ENCODE measurements at places on chromosomes 2 and 18.

DNA sequence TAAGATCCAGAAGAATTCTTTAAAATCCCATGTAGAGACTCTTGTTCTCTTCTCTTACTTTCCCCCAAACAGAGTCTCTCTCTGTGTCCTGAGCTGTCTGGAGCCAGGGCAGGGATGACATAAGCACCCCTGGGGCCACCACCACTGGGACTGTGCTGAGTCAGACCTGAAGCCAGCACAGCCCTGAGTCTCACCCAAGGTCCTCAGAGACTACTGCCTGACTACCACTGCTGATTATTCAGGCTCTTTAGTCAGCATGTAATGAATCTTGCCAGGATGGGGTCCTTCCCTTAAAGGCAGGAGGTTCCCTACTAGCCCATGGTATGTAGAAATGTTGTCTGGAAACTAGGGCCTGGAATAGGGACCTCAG lies 34.9 kb upstream of the DYNC1I2 start:
- DNase-seq = no peak

DNA sequence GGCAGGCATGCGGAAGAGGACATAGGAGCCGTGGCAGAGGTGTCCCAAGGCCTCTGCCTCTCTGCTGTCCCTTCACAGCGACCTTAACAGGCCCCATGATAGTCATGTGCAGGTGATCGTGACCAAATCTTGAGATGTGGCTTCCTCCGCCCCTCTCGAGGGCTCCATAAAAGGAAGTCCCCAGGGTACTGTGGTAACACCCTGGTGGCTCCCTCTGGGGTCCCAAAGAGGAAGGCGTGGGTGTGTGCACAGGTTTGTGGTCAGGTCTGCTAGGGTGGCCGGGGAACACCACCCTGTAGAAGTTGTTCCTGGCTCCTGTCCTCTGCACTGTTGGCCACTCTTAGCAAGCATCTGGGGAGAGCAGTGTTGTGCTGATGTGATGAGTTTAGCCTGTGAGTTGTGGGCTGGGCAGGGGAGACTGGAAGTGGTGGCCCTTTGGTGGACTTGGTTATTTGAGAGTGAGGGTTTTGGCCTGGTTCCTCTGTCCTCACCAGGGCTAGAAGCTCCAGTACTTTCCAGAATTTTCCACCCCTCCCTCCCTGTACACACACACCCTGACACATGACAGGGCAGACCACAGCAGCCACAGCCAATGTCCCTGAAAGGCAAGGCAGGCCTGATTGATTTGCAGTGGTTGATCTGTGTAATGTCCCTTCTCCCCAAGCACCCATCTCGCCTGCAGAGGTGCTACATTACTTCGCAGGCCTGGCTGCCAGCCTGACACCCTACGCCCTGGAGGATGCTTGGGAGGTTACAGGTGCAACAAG lies 68.9 kb upstream of the BOD1L2 start:
- DNase-seq = no peak

GRCh38 chr2:18237298-18237697 lies 323.2 kb downstream of the RDH14 start:
- no peak for DNase-seq

- DNase-seq = no peak
These were observed 52.3 kb downstream of the THOC1 start for GRCh38 chr18:215448-216010.

- DNase-seq = no peak
These were observed 600.1 kb downstream of the ARHGAP15 start for GRCh38 chr2:143729296-143729814.

- DNase-seq = peak; percentile 71
These were observed 26.4 kb downstream of the SLC66A2 start for GRCh38 chr18:79924814-79925731.

DNA sequence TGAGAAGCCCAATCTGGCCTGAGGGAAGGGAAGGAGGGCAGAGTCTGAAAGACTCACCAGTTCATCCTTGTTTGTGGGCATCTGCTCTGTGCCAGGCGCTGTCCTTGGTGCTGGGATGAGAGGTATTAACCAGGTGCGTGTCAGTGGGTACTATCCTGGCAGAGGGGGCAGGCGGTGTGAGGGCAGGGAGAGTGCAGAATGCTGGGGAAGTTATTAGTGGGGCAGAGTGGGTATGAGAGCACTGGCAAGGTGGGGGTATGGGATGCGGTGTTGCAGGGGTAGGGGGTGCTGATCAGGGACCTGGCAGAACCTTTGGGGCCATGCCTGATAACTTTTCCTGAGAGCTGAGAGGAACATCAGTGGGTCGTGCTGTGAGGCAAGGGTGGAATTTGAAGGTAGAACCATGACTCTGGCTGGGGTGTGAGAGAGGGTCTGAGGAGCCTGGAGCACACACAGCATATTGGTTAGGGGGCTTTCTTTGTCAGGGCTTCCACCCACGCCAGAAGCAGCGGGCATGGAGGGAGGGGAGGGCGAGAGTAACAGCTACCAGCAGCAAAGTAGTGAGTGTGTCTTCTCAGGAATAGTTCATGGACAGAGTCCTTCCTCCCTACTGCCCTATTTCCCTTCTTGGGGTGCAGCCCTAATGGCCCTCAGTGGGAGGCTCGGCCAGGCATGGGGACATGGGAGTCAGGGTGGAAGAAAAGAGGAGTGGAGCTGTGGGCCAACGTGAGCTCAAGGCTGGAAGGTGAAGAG lies 290.7 kb downstream of the CYP26B1 start:
- no peak for DNase-seq

GRCh38 chr2:219539926-219540678 lies 3.5 kb downstream of the CHPF start:
- DNase-seq = no peak

GRCh38 chr18:24632158-24632988 lies 171.9 kb downstream of the HRH4 start:
- peak; percentile 80 for DNase-seq

DNA sequence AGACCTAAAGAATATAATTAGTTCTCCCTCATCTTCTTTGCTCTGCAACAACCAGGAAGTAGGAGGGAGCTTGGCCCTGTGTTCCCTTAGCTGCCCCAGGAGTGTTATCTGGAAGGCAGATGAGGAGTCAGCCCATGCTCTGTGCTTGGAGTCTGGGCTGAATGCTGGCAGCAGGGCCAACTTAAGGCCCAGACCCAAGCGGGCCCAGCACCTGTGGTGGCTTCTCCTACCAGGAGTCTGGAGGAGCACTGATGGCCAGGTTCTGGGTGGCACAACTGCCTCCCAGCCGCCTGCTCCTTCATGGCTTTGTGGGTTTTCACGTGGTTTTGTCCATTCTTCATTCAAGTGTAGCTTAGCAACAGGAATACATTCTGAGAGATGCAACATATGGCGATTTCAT lies 1910.7 kb upstream of the LRRTM1 start:
- no peak for DNase-seq

DNA sequence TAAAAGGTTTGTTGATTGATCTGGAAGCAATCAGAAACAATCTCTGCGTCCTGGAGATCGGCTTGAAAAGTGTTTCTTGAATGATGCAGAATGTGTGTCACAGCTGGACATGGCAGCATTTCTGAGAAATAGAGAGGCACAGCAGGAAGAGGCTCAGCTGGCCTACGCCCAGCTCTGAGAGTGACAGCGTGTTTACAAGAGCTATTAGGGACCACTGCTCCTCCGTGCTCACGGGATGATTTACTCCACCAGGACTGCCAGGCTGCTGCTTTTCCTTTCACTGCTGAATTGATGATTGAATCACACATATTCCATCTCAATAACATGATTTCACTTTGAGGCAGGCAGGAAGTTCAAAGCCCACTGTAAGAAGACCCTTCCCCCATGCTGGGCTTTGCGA lies 62.8 kb downstream of the GALNT14 start:
- no peak for DNase-seq

GRCh38 chr2:11457935-11458334 lies 8.0 kb downstream of the E2F6 start:
- DNase-seq = no peak

DNA sequence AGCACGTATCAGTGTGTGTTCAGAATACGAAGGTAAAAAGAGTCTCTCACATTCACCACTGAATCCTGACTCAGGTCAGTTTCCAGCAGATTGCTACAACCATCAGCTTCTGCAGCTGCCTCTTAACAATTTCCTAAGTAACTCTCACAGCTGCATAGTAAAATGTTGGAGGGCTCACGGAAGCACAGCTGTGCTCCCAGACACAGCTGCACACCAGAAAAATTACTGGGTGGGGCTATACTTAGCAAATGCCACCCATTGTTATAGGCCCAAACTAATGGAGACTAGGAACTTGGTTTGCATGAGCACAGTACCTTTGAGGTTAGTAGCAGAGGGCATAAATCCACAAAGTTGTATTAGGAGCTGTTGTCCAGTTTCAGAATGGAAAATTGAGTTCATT lies 153.9 kb upstream of the ERBB4 start:
- DNase-seq = no peak

GRCh38 chr18:34039611-34040010 lies 185.1 kb downstream of the NOL4 start:
- DNase-seq = no peak

GRCh38 chr2:211867845-211868451 lies 670.7 kb downstream of the ERBB4 start:
- no peak for DNase-seq

- DNase-seq = no peak
These were observed 183.4 kb upstream of the RASGRP3 start for GRCh38 chr2:33292981-33293595.

DNA sequence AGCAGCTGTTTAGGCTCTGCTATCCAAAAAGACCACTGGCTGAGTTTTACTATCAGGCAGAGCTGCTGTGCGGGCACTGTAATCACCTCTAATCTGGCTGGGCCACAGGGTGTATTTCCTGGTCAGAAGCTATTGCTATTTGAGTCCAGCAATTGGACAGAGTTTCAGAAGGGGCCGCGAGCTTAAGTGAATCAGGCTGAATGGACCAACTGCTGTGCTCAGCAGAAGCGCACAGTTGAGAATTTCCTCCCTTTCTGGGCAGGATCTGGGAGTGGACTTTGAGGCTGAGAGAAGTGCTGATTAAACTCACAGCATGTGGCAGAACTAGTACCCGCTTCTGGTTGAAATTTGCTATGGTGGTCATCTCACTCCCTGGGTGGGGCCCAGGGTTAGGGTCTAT lies 251.8 kb downstream of the INSIG2 start:
- DNase-seq = no peak

DNA sequence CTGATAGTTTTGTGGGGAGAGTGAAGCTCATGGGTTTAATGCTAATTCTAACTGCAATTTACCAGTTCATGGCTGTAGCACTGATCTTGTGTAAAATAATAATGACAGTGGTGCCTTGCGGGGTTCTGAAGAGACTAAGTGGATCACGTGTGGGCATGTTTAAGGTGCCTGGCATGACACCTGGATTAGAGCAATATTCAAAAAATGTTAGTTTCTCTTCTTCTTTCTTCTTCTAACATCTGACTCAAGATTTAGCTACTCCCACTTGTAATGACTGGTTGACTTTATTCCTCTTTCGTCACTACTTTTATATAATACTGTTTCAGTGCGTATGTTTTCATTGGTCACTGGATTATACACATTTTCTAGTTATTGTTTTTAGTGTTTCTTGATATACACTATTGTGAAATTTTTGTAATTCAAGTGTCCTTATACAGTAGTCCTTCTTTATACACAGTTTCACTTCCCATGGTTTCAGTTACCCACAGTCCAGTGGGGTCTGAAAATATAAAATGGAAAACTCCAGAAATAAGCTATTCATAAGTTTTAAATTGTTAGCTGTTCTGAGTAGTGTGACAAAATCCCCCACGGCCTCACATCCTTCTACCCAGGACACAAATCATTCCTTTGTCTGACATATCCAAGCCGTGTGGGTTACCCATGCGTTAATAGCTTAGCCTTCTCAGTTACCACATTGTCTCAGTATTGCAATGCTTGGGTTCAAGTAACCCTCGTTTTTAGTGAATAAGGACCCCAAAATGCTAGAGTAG lies 662.2 kb upstream of the CNTNAP5 start:
- DNase-seq = no peak

DNA sequence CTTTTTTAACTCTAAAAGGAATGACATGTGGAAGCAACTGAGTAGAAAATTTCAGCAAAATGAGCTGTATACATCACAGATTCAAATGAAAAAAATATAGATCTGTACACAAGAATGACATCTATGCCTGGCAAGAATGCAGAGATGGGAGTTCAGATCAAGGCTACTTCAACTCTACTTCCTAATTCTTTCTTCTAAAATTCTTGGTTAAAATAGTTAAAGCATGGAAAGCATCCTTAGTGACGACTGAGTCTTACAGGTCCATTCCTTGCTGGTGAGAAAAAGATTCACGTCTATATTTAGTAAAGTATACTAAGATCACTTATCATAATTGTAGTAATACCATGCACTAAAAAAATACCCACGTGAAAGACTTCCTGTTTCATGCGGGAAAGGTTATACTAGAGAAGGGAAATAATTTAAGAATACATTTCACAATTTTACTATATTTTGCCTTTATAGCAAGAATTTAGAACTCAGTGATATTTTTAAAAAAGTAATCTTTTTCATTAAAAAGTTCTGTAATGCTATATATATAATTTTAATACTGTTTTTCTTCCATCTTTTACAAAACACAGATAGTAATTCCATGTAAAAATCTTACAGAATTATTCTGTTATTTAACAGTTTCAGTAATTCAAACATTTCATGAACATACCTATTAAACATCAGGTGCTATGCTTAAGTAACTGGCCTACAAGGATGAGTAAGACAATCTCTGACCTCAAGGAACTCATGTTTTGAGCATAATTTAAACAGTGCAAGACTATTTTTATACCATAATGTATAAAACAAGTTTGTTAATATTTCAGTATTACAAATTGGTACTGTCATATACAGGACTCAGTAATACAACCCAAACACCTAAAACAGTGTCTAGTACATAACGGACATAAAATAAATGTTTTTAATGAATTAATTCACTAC lies 159.6 kb downstream of the BAZ2B start:
- DNase-seq = no peak

- no peak for DNase-seq
These were observed 25.3 kb upstream of the SEMA4C start for GRCh38 chr2:96895032-96895745.

DNA sequence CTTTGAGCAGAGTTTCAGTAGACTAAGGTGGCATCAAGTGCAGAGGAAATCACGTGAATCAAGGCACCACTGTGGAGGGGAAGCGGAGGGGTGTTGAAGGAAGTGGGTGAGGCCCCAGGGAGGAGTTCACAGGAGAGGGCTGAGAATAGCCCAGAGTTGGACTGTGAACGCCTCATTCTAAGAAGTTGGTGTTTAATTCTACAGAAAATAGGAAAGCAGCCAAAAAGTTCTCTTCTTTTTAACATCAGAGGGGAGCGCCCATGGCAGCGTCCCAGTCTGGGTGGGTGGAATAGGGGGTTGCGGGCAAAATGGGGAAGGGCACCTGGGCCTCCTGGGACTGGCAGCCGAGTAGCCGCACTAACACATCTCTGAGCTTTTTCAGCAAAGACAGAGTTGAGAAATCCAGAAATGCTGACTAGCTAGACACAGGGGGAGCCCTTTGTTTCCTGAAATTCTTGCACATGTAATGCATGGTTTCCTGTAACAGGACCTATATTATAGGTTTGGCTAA lies 97.0 kb downstream of the NEB start:
- no peak for DNase-seq

DNA sequence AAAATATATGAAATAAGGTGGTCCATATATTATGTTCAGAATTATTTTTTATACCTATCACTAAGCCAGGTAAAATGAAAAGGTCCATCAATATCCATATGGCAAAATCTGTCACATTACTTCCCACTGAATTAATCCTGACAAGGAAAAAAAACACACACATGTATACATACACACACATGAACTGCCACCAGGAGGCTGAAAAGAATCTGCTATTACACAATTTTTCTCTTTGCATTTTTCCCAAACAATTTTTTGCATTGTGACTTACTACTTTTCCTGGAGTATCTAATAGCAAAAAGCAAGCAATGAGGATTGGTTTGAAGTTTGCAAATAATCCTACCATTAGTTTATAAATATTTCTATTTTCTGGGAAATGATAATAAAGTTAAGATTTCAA lies 128.2 kb upstream of the CD226 start:
- no peak for DNase-seq
